Stimulated activated CD8-positive, alpha-beta memory T cell treated with anti-CD3 and anti-CD28 coated beads, Interleukin-7, amount 100 ng/mL, for 1 hour (primary cell): ENCODE measurements at places on chromosomes 1 and 21.

GRCh38 chr1:157088607-157089006, 11.0 kb downstream of the ETV3L start:
- DNase-seq = no peak

- no peak for DNase-seq
Observed at GRCh38 chr1:183807549-183808168, 2.7 kb downstream of the RGL1 start.

DNA sequence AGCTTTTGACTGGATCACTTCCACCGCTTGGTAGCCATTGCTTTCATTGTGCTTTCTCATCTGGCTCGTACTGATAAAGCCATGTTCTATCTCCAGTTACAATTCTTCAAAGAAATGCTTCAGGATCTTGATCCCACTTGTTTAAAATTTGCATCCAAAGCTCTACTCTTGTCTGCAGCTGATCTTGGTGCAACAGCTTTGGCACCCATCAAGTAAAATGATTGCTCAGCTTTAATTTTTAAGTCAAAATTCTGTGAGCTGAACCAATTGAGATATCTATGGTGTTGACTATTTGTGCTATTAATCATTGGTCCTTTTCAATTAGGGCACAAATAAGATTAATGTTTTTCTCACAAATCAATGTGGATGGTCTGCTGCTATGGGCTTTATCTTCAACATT, 54.8 kb upstream of the DUSP10 start:
- no peak for DNase-seq

DNA sequence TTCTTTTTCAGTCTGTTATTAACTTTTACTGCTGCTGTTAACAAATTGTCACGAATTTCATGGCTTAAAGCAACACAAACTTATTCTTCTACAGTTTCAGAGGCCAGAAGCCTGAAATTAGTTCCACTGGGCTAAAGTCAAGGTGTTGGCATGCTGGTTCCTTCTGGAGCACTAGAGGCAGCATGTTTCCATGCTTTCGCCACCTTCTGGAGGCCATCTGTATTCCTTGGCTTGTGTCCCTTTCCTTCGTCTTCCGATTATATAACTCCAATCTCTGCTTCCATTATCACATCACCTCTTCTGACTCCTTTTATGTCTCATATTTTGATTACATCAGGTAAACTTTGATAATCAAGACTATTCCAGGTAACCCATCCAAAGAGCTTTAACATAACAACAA, 1742.1 kb downstream of the BRINP3 start:
- DNase-seq = no peak

- DNase-seq = peak; percentile 38
Observed at GRCh38 chr1:9784508-9785133, 39.1 kb downstream of the CLSTN1 start.

DNA sequence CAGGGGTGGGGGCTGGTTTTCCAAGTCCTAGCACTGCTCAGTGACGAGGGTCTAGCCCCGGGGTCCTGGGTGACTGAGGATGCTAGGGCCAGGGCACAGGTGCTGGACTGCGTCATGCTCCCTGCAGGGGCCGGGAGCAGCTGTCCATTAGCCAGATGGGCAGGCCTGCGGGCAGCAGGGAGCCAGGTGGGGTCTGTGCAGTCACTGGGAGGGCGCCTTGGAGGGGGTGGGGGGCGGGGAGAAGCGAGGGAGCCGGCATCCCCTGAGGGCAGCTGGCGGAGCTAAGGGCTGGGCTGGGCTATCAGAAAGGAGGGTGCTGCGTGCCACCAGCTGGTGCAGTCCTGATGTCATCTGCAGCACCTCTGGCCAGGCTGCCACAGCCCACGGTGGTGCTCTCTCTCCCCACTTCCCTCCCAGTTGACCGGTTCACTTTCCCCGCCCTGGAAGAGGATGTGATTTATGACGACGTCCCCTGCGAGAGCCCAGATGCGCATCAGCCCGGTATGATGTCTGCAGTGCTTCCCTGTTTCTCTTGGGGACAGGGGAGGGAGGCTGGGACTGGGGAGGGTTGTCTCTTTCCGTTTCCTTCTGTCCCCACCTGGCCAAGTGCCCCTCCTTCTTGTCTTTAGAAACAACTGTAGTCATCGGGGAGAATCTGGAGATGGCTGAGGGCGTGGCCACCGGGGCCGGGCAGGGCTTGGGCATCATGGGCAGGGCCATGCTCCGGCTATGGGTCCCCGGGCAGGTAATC, 63.8 kb downstream of the ARHGEF10L start:
- no peak for DNase-seq

GRCh38 chr1:202540448-202540847, 169.8 kb downstream of the SYT2 start:
- DNase-seq = no peak

- DNase-seq = no peak
Observed at GRCh38 chr1:204503122-204503912, 8.7 kb upstream of the PIK3C2B start.

- no peak for DNase-seq
Observed at GRCh38 chr1:4219111-4219510, 319.0 kb upstream of the C1orf174 start.

DNA sequence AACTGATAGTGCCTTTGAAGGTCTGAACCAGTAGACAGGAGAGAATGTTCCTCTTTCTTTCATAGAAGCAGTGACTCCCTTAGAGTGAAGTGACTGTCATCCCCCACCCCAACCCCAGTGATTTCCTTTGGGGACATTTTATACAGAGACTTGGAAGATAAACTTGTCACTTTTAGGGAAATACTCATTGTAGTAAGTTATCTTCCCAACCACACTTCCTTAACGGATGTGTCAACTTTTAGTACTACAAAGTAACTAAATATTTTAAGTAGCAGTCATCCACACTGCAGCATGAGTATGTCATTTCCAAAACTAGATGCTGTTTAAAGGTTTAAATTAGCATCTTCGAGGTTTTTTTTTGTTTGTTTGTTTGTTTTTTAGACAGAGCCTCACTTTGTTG, 13.7 kb downstream of the LRRC8B start:
- DNase-seq = no peak

DNA sequence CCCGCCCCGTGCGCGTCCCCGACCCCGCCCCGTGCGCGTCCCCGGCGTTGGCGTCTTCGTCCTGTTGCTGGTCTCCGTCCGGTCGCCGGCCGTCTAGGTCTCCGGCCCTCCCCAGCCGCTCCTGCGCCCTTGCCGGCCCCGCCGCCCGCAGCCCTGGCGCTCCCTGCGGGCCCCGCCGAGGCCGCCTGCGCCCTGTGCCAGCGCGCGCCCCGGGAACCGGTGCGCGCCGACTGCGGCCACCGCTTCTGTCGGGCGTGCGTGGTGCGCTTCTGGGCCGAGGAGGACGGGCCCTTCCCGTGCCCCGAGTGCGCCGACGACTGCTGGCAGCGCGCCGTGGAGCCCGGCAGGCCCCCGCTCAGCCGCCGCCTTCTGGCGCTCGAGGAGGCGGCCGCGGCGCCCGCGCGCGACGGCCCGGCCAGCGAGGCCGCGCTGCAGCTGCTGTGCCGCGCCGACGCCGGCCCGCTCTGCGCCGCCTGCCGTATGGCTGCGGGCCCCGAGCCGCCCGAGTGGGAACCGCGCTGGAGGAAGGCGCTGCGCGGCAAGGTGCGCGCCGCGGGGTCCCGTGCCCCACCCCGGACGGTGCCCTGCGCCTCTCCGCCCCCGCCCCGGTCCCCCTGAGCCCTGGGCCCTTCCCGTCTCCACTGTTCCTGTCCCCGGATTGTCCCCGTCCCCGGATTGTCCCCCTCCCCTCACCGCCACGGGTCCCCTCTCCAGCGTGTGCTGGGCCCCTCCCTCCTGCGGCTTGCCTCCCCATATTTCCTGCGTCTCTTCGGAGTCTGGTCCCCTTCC, at the start of gene RNF187:
Gene RNF187, plus strand, starts transcription at position 47 of the 789 bp plus-strand sequence.
- DNase-seq = peak; percentile 73

DNA sequence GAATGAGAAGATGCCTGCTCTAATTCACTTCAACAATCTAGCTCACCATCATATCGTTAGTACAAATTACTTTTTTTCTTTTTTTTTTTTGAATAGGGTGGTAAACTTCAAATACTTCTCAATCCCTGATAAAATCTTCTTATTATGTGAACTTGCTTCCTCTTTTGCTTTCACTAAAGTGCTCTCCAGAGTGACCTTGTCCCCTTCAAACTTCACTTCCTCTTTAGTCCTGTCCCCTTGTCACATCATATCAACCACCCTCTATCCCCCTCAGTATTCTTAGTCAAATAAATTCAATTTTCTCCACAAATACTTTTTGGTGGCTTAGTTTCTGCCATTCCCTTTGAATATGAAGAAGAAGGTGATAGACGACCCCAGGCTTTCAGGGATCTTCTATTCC, 124.9 kb upstream of the PLXNA2 start:
- no peak for DNase-seq

DNA sequence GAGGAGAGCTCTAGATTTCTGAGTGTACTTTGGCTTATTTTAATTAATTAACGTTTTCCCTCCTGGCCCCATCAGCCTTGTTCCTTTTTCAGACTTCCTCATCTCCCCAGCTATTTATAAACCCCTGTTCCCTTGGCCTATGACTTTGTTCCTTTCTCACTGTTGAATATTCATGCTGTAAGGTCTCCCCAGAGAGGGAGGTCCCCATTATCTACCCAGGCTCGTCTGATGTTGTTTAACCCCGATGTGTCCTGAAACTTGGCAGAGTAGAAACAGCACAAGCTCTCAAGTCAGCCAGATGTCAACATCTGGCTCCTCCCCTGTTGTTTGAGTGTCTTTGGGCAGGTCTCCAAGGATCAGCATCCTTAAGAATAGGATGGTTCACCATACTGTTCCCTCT, 153.6 kb downstream of the HIVEP3 start:
- no peak for DNase-seq

GRCh38 chr1:101025283-101025656, 314 bp downstream of the DPH5 start:
- no peak for DNase-seq

DNA sequence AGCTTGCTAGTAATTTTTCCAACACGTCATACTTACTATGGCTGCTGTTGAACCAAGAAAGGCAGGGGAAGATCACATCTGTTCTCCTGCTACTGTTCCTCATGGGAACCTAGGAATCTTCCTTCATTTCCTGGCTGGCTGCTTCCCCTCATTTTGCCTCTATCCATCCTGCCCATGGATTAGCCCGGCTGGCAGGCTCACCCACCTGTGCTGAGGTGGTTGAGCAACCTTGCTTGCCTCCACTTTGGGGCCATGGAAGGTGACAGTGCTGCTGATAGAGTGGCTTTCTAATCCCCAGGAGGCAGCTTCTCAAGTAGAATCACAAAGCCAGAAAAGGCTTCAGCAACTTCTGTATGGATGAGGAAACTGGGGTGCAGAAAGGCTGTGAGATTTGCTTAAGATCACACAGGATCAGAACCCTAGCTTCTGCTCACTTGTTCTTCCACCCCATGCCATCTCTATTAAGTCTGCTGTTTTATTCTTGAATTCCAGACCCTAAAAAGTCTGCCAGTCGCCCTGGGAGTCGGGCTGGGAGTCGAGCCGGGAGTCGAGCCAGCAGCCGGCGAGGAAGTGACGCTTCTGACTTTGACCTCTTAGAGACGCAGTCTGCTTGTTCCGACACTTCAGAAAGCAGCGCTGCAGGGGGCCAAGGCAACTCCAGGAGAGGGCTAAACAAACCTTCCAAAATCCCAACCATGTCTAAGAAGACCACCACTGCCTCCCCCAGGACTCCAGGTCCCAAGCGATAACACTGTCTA, 6.2 kb upstream of the BMP8A start:
- DNase-seq = no peak

GRCh38 chr1:226825037-226825745, 45.2 kb upstream of the PSEN2 start:
- no peak for DNase-seq

GRCh38 chr1:46481961-46482360, 7.7 kb upstream of the DMBX1 start:
- no peak for DNase-seq

DNA sequence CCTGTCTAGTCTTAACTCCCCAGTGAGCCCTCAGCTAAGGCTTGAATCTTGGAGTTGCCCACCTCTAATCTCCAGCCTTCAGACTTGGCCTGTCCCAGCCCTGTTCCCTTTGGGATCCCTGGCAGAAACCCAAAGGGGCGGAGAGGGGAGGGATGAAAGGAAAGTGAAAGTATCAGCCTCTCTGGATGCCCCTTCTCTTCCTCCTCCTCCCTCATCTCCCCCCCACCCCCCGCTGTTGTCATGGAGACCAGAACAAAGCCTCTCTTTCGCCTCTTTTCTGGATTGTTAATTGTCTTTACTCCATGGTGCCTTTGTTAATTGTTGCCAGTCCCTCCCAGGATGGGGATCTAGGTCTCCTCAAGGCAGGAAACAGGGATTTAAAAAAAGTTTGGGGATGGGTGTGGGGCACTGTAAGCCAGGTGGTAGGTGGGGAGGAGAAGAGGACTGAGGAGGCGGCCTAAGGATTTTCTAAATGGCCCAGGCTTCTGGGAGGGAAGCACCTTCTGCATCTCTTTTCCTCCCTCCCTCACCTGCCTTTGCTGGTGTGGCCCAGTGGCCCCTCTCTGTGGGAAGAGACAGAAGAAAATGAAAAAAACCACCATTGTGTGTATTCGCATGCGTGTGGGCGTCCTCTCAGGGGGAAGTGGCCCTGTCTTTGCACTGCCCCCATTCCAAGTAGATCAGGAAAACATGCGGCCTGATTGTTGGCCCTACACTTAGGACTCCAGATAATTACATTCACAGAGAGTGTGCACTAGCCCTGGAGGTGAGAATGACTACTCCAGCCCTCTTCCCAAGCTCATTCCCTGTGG, 7.5 kb upstream of the SOX13 start:
- DNase-seq = no peak
